ENCODE measurements at places on chromosomes 2 and 18.

GRCh38 chr2:197181491-197181890 lies 129.1 kb downstream of the ANKRD44 start:
- no peak for DNase-seq

- no peak for DNase-seq
These were observed 142.3 kb upstream of the KCNJ3 start for GRCh38 chr2:154556146-154556545.

DNA sequence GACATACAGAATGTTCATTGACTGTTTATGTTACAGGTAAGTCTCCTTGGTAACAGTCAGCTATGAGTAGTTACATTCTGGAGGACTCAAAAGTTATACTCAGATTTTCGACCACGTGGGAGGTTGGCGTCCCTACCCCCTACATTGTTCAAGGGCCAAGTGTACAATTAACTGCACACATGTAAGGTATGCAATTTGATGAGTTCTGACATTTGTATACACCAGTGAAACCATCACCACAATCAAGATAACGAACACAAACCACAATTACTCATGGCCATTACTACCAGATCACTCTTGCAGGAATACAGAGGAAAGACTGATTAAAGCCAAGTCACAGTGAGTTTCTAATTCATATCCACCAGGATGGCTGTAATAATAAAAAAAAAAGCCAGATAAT lies 39.6 kb upstream of the LDLRAD4 start:
- no peak for DNase-seq

- DNase-seq, result no peak
These were observed 159.4 kb downstream of the PXDN start for GRCh38 chr2:1584691-1585485.

DNA sequence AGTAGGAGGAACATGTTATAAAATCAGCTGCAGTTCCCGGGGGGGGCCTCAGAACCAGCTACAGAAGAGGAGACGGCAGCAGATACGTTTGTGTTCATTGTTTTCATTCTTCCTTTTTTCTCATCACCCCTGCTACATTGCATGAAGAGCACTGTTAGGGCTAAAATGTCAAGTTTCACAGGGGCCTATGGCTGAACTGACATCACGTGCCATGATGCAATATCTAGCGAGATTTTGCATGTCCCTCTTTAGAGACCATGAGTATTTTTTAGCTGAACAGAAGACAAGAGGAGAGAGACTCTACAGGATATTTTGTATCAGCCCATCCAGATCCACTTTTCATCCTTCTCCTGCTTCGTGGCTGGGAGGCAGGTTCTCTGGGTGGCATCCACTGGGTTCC lies 97.6 kb downstream of the MRPS9 start:
- DNase-seq, result no peak

DNA sequence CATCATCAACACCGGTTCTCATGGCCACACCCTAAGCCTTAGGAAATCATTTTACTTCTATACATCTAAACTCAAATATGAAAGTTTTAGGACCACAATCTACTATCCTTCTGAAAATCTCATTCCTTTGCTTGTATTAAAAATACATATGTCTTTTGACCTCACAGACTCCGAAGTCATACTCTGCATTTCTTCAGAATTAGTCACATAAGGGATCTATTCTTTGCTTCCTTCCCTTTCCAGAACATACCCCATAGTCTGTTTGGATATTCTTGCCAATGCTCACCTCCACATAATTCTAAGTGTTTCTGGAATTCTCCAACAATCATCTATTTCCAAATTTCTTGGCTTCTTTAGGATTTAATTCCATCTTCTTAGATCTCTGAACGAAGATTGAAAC lies 14.2 kb upstream of the DSG1 start:
- no peak for DNase-seq

DNA sequence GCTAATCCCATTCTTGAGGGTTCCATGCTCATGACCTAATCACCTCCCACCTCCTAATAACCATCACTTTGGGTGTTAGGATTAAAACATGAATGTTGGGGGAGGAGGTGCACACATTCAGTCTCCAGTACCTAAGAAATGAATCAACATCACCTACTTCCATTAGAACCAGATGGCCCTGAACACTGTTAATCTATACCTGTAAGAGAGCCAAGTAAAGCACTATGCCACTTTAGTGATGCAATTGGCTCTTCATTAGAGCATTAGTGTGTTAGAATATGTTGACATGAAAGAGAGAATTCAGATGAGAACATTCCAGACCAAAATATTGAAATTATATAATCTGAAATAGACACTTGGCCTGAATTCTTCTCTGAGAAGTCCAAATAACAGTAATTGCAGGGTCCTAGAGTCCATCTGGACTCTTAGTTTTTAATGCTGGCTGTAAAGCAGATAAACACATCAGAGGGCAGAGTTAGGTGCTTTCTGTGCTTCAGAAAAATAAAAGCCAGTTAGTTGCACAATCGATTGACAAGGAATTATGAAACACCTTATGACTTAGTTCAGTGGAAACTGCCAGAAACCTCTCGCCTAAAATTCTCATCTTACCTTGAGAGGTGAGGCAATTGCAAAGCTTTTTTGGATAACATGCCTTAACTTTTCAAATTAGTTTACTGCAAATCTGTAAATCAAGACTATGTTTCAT lies 923.7 kb downstream of the SLC4A3 start:
- DNase-seq, result no peak

DNA sequence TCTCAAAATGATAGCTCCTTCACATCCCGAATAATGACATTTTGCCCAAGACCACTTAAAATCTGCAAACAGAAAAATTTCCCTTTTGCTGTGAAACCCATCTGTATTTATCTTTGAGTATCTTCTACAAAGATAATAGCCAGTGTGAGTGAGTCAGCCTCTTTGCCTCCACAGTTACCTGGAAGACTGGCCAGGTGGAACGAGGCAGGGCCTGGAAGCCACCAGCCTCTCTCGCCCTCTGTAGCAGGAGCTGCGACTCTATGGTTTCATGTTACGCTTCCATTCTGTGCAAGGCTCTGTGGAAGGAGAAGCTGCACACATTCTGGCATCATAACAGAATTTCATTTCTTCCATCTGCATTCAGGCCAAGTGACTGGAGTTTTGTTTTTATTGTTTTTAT lies 9.5 kb downstream of the ELP2 start:
- DNase-seq, result no peak

- no peak for DNase-seq
These were observed 321.5 kb downstream of the SATB2 start for GRCh38 chr2:199136242-199136641.

DNA sequence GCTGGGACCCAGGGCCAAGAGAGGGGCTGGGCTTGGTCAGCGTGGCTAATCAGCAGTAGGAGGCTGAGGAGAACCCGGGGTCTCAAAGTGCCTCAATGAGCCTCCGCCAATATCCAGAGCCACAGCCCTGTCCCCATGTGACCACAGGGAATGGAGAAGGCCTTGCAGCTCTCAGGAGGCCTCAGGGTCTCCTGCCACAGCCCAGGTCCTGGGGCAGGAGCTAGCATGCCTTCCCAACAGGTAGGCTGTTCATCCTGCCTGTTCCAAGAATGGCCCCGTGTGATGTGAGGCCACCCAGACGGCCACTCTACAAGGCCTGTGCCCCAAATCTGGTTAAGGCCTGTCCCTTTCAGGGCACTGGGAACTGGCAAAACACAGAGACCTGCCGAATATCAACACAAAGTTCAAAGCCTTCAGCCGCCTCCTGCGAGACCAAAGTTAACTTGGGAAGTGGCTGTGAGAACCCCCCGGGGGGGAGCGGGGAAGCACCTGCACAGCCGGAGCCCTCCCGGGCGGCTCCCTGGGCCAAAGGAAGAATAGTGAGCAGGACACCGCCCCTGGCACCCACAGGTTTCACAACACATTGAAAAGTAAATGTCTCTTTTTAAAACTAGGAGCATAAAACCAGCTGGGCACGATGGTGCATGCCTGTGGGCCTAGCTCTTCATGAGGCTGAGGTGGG lies 4.5 kb upstream of the LIMS2 start:
- no peak for DNase-seq

GRCh38 chr2:199690225-199690624 lies 160.8 kb downstream of the FTCDNL1 start:
- DNase-seq, result no peak

DNA sequence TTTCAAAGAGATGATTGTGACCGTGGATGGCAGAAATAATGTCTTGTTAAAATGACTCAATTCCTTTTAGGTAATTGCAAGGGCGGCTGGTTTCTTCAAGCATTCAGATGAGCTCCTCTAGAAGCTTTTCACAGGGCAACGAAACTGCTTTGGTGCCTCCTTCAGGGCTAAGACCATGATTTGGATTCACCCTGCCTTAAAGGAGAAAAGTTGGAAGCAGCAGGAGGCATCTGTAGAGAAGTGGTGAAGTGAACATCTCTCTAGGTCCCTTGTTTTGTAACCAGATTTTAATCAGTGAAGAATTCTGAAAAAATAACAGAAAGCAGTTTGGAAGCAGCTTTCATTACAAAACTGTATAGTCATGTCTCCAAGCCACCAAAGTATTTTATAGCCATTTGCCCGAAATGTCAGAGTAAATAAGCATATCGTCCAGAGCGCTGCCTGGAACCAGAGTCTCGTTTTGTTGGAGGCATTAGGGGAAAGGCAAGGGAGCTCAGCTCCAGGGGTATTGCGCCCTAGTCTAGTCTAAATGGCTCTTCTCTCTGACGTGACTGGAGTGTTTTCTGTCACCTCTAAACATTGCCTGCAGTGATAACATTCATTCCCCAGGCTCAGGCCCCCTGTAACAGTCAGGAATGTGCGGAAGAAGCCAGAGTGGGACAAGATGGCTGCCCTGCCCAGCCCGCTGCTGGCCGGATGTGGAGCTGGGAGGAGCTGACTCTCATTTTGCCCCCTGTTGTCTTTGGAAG lies 57.8 kb upstream of the ITGB6 start:
- no peak for DNase-seq

DNA sequence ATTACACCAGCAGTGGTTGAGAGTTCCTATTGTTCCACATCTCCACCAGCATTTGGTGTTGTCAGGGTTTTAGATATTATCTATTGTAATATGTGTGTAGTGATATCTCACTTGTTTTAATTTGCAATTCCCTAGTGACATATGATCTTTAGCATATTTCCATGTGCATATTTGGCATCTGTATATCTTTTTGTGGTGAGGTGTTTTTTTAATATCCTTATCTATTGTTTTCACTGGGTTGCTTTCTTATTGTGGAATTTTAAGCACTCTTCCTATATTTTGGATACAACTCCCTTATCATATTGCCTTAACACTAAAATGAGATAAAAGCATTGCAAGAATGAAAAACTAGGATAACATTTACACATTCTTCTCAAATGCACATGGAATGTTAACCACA lies 453.9 kb upstream of the FSIP2 start:
- DNase-seq, result no peak

- no peak for DNase-seq
These were observed 127.2 kb downstream of the OLA1 start for GRCh38 chr2:174121175-174121574.

DNA sequence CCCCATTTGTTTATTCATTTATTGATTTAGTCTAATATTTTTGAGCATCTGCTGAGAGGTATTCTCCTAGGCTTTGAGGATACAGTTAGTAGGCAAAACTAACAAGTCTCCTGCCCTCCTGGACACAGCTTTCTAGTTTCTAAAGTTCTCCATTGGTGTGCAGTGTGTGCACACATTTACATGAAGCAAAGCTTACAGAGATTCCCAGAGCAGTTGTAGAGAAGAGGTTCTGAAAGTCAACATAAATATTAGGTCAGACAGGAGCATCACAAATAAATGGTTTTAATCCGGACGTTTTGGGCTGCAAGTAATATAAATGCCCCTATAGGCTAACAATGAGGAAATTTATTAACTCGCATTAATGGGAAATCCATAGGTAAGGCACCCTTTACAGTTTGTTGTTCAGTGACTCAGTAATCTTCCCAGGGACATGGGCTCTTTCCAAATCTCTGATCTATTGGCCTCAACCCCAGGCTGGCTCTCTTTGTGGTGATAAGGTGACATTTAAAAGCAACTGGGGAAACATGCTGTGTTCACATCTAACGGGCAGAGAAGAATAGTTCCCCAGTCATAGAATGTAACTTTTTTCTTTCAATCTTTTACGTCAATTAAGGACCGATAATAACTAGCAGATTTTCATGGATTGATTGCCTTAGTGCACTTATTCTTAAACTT lies 407.2 kb downstream of the PTPRM start:
- DNase-seq, result no peak
